ENCODE measurements at places on chromosomes 3 and 15. TPM values are rescaled to one million over a fixed set of nuclear protein-coding genes. Genes with fewer than 3 reads are reported as not detected.

SLC28A1 gene
- not detected for polyA plus RNA-seq

PAQR5 gene
- not detected for polyA plus RNA-seq

RBP2 gene
- polyA plus RNA-seq = not detected

MEGF11 gene
- polyA plus RNA-seq = 0.23 TPM

LARP6 gene
- not detected for polyA plus RNA-seq

MLF1 gene
- 25.4 TPM for polyA plus RNA-seq

EPHA3 gene
- polyA plus RNA-seq = not detected

STRIT1 gene
- polyA plus RNA-seq = not detected

JAGN1 gene
- polyA plus RNA-seq = 49.8 TPM

C3orf49 gene
- polyA plus RNA-seq = not detected

EFCAB12 gene
- 0.56 TPM for polyA plus RNA-seq

SNTN gene
- polyA plus RNA-seq = not detected

LYZL4 gene
- polyA plus RNA-seq = not detected

DNA sequence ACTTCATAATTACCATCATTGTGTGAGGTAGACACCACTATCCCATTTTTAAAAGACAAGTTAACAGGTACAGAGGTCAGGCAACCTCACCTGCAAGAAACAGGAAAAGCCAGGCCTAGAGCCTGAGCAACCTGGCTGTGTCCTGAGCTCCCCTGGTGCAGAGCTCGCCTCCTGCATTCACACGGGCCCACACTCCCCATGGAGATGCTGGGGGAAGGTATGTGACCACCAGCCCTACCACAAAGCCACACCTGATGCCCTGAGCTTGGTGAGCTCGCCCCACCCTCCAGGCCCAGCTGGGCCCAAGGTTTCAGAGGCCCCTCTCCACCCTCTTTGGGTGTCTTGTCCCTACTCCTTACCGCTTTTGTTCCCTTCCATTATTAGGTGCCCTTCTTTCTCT, 1.2 kb upstream of the EFCAB12 start:
- no peak for DNase-seq

DNA sequence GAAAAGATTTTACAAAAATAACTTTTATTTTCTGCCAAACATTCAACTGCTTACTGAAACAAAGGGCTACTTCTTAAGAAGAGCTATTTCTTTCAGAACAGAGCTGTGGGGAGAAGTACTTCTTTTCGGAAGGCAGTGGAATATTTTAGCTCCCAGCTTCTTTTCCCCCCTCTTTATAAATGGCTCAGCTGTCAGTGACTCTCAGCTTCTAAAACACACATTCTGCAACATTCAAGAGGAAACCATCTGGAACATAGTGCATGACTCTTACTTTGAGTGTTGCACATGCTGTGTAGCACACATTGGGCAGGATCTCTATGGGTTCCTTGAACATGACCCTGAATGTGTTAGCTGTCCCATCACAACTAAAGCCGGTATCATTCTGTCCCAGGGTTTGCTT, 7.0 kb upstream of the C15orf40 start:
- DNase-seq = no peak

- DNase-seq = no peak
Measured at GRCh38 chr3:149586871-149587270, 71.0 kb downstream of the WWTR1 start.

GRCh38 chr3:183710231-183710630, 12.6 kb downstream of the YEATS2 start:
- DNase-seq = no peak

DNA sequence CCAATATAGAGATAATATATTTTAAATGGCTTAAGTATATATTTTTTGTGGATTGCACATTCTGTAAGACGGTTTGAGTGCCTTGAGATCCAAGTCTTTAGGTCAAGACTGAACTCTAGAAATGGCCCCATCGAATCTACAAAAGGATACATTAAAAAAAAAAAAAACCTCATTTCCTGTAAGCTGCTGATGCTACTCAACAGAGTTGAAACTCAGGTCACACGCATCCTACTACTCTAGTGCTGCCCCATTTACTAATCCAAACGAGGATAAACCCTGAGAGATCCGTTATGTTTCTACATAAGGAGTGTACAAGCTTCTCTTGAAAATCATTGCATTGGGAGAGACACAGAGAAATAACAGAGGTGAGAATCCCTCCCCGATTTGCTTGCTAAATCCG, 187.3 kb downstream of the TIGIT start:
- DNase-seq = no peak

- DNase-seq = no peak
Measured at GRCh38 chr3:17040322-17040989, 155.7 kb downstream of the PLCL2 start.

- no peak for DNase-seq
Measured at GRCh38 chr3:178131801-178132200, 404.4 kb upstream of the KCNMB2 start.

- DNase-seq = no peak
Measured at GRCh38 chr3:125001557-125002413, 54.0 kb downstream of the HEG1 start.

- DNase-seq = no peak
Measured at GRCh38 chr15:57533448-57533799, 58.3 kb upstream of the MYZAP start.

- no peak for DNase-seq
Measured at GRCh38 chr3:10806006-10806405, 10.0 kb upstream of the SLC6A11 start.

- DNase-seq = no peak
Measured at GRCh38 chr3:171248426-171249111, 211.6 kb downstream of the TNIK start.

DNA sequence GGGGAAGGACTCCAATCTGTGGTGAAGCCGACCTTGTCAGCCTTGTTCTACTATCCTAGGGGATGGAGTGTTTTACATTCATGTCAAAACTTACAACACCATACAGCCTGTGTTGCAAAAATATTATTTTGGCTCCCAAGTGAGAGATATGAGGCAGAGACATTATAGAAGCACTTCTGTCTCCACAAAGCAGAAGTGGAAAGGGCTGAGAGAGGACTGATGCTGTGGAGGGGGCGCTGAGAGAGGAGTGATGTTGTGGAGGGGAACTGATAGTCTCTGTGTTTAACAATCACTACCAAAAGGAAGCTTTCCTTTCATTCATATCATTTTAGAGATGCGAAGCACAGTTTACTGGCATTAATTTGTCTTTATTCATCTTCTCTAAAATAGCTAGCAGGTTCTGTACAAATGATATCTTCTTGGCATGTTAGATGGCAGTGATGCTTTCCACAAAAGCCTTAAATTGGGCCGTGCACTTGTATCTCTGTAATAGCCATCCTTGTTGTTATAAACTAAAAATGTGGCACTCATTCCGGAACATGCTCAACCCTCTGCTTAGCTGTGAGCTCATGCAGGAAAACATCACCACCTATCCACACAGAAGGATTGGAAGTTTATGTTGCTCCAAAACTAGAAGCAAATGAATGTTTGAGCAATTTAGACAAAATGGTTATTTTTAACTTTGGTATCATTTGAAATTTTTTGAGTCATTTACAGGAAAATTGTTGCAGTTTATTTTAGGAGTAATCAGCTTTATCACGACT, 134.6 kb upstream of the TP63 start:
- DNase-seq = no peak

GRCh38 chr3:131831608-131832007, 203.2 kb downstream of the CPNE4 start:
- no peak for DNase-seq

GRCh38 chr3:94246171-94246570, 183.3 kb downstream of the NSUN3 start:
- no peak for DNase-seq

DNA sequence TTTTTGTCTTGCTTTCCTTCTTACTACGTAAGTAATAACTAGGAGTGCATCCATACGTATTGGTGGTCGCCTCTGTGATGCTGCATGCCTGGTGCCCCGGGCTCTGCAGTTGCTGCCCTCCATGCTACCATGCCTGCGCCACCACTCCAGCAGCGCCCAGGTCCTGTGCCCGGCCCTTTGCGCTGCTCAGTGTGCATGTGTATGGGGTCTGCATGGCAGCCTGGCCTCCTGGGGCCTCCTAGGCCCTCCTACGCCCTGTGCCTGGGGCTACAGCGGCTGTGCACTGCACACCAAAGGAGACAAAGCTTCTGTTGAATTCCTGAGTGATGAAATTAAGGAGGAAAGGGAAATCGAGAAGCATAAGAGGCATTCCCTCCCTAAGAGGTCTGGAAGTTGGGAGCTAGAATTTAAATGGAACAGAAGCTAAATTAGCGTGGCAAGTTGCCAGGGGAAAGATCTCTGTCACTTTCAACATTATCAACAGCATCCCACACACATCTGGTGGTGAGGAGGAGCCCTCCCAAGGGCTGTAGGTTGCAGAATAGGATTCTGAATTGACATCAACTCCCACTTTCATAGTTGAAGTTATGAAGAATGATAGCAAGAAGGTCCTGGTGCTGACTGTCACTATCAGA, 275.0 kb upstream of the CHRM5 start:
- no peak for DNase-seq

- DNase-seq = no peak
Measured at GRCh38 chr15:29522373-29523276, 253.0 kb upstream of the NSMCE3 start.

GRCh38 chr3:97575742-97576141, 188.8 kb upstream of the ARL6 start:
- no peak for DNase-seq

GRCh38 chr3:138914870-138915502, 32.0 kb downstream of the FOXL2 start:
- DNase-seq = peak; percentile 65

GRCh38 chr3:17709236-17709810, 33.1 kb downstream of the TBC1D5 start:
- DNase-seq = no peak

GRCh38 chr15:76309601-76310330, 1.5 kb downstream of the ETFA start:
- no peak for DNase-seq

DNA sequence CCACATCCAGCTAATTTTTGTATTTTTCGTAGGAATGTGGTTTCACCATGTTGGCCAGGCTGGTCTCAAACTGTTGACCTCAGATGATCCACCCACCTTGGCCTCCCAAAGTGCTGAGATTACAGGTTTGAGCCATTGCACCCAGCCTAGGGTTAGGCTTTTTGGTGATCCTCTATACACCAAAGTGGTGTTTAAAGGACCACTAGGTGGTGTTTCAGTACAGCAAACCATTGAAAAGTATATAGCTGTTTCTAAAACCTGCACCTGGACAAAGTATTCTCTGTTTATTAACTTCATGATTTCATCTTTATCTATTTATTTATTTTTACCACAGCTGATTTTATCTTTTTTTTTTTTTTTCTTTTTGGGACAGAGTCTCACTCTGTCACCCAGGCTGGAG, 68.4 kb downstream of the MINDY2 start:
- DNase-seq = peak; percentile 36

GRCh38 chr3:101836652-101837598, 12.4 kb upstream of the NFKBIZ start:
- no peak for DNase-seq

- DNase-seq = no peak
Measured at GRCh38 chr3:112773864-112774263, 72.8 kb downstream of the CD200R1L start.

DNA sequence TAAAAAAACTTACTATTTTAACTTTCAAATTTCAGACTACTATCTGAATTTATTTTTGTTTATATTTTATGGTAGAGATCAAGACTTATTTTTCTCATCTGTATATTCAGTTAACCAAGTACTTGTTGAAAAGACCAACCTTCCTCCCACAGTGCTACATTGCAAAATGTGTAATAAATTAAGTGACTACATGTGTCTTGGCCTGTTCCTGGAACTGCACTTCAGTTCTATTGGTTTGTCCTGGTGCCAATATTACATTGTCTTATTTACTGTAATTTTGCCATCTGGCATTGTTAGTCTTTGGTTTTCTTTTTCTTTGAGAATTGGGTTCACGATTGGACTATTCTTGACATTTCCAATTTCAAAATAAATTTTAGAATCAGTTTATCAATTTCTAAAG, 138.4 kb upstream of the KCNMB2 start:
- DNase-seq = no peak

GRCh38 chr3:120678331-120678947, 3.6 kb downstream of the HGD start:
- no peak for DNase-seq

- no peak for DNase-seq
Measured at GRCh38 chr3:124256156-124256555, 264.2 kb upstream of the ROPN1 start.

DNA sequence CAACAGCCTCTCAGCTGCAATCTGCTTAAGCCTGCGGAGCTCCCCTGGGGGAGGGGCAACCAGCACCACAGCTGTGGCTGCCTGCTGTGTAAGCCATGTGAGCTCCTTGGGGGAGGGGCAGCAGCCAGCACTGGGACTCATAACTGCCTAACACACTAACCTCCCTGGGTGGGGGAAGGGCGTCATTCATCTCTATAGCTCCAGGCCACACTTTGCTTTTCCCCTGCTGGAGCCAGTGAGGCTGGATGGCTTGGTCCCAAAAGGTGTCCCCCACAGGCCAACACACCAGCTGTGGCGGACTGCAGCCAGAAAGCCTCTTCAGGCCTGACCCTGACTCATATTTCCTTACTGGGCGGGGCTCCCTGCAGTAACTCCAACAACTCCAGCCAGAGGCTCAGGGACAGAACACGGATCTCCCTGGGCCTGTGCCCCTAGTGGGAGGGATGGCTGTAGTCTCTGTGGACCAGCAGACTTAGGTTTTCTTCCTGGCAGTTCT, 129.8 kb downstream of the PPM1L start:
- peak; percentile 24 for DNase-seq

- no peak for DNase-seq
Measured at GRCh38 chr15:91429973-91430372, 329.9 kb downstream of the SV2B start.

- DNase-seq = no peak
Measured at GRCh38 chr3:41244620-41245336, 45.5 kb downstream of the CTNNB1 start.

DNA sequence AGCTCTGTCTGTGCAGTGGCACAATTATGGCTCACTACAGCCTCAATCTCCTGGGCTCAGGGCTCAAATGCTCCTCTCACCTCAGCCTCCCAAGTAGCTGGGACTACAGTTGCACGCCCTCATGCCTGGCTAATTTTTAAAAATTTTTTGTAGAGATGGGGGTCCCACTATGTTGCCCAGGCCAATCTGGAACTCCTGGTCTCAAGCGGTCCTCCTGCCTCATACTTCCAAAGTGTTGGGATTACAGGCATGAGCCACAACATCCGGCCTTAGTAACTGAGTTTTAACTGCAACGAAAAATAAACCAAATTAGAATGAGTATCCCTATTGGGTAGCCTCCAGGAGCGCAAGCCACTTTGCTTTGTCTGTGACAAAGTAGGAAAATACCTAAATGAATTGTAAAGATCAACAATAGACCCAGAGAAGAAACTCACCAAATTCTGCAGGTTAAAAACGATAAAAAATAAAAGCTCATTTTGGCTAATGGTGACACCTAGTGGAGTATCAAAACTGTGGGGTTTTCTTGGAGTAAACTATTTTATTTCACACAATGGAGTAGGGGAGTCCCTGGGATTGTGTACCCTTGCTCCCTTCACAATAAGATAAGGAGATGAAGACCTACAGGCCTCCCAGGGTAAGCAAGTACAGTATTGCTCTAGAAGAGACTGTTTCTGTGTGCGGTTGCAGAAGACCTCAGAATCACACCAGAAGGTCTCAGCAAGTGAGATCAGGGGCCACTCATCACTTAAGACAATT, 21.0 kb upstream of the CA12 start:
- peak; percentile 54 for DNase-seq
